ENCODE measurements at places on chromosomes 12 and 14.

DNA sequence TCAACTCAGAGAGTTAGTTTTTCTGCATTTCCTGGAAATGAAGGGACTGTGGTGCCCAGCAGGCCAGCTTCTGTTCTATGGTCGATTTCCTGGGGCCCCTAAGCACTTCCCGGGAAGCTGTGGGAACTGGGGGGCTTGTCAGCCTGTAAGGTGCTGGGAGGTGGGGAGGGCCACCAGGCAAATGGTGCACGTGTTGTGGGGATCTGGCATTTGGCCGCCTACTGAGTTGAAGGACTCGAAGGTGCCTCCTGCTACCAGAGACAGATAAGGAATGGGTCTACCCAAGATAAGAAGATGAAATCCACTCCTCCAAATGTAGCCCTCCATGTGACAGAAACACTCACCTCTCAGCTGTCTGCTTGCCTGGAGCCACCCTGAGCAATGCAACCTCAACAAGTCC, 341.7 kb downstream of the DPF3 start:
- DNase-seq = no peak

- no peak for DNase-seq
These were observed 283.6 kb downstream of the PCNX1 start for GRCh38 chr14:71190770-71191374.

DNA sequence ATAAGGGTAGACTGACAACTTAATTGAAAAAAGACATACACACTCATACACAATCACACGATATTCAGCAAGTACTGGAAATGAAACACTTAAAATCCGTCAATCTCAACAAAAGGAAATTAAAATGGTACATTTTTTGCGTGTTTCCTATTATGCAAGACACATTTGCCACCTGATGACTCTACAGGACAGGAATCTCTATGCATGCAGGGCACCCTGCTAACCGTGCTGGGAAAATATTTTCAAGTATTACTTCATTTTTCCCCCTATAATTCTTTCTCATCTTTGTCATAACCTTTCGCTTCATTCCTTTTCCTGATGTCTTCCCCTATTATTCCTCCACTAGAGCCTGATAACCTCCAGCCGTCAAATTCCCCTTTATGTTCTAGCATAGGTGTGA, 150.2 kb downstream of the TMEM132D start:
- DNase-seq = no peak

GRCh38 chr14:93824076-93824475, 35.8 kb upstream of the PRIMA1 start:
- no peak for DNase-seq

DNA sequence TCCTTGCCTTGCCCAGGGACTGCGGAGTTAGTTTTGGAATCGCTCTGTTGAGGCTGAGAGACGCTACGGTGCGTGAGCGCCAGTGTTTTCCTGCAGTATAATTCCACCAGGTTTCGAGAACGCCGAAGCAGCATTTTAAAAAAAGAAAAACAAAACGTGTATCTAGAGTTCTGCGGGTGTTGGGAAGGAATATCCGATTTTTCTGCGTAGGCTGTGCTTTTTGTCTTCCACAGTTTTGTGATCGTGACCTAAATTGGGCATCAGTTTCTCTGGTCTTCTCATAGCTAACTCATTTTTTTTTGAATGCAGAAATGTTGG, 778 bp downstream of the DNM1L start:
- DNase-seq = no peak

- no peak for DNase-seq
These were observed 26.2 kb upstream of the PDE3A start for GRCh38 chr12:20342111-20342510.

DNA sequence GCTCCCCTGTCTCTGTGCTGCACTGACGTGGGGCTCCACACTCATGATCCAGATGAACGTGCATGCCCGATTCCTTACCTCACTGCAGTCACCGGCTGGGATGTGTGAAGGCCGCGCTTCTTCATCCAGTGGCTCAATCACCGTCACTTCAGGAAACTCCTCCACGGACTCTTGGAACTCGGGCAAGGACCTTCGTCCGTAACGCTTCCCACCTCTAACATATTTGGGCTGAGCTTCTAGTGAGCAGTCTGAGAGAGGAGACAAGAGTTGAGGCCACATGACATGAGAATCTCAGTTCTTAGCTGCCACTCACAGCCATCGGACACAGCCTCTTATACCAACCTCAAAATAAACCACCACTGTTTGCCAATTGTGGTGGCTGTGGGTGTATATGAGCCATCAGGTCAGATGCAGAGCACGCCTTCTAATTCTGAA, 38.3 kb downstream of the NIN start:
- DNase-seq = no peak

Measured in ACHN (cell line).